ENCODE measurements at places on chromosomes 4 and X. TPM values are rescaled to one million over a fixed set of nuclear protein-coding genes. Genes with fewer than 3 reads are reported as not detected.

Gene SPACA5
- total RNA-seq, result not detected

Gene UGT2B17
- not detected for total RNA-seq

Gene HSFX1
- 0.33 TPM for total RNA-seq

Gene HOPX
- not detected for total RNA-seq

Gene NALF2
- total RNA-seq, result 5.2 TPM

Gene TMEM185A
- 29.7 TPM for total RNA-seq

Gene RHOXF1
- total RNA-seq, result not detected

Gene MAGEE2
- total RNA-seq, result not detected

Gene CTAG1B
- total RNA-seq, result not detected

Gene ASB11
- not detected for total RNA-seq

Gene NOX1
- total RNA-seq, result 0.07 TPM

Gene PASD1
- total RNA-seq, result not detected

Gene TFDP3
- total RNA-seq, result not detected
